Cortex of kidney (tissue), 1 donor: ENCODE measurements at places on chromosomes 3 and 15.

DNA sequence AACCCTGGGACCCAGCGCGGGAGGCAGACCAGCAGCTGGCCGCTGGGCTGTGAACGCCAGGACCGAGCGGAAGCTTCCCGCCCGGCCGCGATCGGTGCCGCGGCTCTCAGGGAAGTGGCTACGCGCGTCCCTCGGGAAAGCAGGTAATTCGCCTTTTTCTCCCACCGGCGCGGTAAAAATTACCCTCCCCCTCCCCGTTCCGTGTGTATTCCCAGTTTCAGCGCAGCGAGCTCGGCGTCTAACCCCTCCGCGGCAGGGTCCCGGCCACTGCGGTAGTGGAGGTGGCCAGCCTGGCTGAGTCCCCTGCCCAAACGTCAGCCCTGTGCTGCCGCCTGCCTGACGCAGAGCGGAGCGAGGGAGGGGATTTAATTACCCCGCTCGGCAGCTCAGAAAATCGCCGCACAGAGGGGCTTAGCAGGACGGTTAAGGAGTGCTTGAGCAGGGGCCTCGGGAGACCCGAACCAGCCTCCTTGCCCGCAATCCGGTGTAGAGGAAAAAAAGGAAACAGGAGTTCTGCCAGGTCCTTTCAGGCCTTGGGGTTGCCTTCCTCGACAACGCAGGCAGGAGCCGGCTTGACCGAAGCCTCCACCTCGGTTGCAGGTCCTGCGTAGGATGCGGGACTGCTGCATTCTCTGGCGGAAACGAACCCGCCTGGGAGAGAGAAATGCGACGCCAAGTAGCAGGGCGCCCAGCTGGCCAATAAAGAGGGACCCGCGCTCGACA lies 2.9 kb downstream of the GATA2 start:
- no peak for DNase-seq

DNA sequence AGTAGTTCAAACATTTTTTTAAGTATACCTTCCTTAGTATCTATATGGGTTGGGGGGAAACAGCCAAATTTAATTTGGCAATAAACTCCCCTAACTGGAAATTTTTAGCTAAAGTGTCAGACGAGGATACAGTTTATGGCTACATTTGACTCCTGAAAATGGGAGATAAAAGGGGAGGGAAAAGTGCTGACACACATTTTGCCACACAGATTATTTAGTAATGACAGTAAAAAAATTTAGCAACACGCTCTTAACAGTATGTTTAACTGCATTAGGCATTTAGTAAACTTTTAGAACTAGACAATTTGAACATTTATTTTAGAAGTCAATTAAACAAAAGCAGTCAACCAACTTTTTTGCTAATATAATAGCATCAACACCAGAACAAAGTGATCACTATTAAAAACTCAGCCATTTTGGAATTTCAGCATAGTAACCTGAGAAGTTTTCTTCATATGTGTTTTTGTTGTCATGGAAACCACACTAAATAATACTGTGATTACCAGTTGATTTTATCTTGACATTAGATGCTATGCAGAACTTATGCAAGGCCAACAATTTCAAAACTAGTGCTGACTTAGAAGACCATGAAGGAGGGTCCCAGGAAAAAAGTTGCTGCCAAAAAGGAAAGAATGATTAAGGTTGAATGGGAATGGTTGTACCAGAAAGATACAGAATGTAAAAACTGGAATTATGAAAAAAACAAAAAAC lies 47.0 kb upstream of the TFG start:
- no peak for DNase-seq

GRCh38 chr3:122364490-122364889 lies 18.5 kb downstream of the MIX23 start:
- DNase-seq, result no peak

DNA sequence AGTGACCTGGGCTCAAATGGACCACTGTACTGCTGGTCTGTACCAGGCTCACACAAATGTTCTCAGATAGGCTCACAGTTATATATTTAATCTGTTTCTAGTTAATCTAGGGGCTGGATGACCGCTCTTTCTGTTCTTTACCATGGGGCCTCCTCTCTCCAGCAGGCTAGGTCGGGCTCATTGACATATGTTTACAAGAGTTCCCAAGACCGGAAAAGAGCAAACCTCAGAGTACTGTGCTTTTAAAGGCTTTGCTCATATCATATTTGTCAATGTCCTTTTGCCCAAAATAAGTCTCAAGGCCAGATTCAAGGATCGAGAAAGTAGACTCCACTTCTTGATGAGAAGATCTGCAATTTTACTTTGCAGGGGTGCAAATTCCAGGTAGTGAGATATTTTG lies 348.0 kb upstream of the EPHA6 start:
- no peak for DNase-seq

DNA sequence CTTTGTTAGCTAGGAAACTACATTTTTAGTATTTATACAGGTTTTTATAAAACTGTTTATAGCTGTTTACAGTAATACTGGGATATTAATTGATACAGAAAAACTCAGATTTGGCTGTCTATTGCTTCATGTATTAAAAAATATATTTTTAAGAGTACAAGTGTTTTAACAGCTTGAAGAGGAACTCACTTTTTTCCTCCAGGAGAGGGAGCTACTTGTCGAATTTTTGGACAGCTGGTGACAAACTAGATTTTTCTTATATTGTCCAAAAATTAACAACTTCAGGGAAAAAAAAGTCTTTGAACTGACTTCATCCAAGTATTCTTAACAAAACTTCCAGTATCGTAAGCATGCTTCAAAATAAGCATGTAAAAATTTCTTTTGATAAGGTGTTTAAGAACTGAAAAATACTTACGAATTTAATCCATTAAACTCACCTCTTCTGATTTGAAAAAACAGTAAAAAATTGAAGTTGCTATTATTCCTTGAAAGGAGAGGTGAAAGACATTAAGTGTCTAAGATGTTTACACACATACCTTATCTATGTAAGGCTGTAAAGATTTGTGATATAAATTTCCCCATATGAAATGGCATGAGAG lies 4.0 kb downstream of the DIPK2A start:
- DNase-seq, result no peak

DNA sequence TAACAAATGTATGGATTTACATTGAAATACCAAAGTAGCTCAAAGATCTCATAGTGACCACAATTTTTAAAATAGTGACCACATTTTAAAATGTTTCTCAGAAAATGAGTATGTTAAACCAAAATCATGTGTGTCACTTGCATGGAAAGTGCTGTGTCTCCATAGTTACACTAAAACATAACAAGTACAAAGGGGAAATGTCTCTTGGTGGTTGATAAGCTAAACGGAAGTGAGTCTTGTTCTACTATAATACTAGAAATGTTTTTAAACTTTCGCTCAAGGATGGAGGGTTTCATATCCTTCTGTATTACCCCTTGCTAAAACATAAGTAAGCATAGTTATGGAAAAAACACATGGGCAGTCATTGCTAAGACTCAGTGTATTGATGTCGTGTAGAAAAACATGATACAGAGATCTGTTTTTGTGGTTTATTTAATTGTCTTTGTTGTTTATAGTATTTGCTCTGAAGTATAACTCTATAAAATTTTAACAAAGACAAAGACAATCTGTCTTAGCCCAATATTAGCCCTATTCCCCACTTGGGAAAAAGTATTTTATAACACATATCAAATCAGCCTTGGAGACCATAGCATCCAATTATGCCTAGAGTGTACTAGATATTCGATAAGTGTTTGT lies 27.0 kb upstream of the DENND4A start:
- no peak for DNase-seq

DNA sequence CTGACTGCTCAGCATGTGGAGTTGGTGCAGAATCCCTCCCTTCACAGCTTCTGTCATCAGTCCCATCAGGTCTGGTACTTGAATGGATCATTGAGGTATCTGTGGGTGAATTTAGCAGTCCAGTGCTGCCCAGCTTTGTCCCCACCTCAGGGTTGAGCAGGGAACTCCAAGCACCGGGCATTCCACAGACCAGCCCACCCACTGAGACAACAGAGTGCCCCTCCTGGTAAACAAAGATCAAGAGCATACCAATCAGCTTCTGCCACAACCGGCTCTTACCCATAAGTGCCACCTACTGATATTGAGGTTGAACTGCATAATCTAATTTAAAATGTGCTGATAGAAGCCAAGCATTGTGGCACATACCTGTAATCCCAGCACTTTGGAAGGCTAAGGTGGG lies 57.1 kb upstream of the FXR1 start:
- no peak for DNase-seq

DNA sequence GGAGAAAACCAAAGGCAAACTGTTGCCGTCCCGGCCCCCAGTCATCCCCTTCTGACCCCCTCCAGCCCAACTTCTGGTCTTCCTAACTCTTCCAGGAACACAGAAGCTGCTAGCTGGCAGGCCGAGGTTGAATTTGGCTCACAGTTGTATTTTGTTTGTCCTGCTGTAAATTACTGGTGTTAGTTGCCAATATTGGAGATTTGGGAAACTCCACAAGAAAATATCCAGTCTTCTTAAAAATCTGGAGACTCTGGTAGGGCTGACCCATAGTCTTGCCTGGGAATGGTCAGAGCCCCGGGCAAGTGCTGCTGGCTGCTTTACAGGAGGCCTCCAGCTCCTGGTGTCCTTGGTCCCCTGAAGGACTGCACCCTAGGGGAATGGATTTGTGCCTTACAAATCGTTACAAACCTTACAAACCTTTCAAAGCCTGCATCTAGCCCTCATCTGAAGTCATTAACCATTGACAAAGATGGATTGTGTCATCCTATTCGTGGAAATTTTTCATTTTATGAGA lies 112.0 kb upstream of the MCTP2 start:
- no peak for DNase-seq

DNA sequence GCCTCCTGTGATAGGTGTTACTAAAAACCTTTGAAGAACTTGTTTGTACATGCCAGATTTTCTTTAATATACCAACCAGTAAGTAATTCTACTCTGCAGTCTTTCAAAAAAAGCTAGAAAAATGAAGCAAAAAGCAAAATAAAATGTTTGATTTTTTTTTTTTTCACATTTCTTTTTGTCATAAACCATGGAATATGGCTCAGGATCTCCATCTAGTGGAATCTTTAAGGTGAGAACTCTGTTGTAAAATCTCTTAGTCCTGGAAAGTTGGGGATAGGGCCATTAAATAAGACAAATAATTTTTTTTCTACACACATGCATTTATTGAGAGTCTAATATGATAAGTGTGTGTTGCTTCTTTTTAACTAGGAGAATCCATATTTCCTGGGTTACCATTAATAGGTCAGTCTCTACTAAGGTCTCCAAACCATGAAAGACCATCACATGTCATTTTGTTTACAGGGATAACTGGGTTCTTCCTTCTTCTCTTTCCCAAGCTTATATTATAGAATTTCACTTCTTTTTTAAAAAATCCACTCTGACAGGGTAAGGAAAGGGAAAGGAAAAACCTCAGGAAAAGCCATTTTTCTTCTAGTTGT lies 84.6 kb downstream of the SLC9A9 start:
- DNase-seq, result no peak

DNA sequence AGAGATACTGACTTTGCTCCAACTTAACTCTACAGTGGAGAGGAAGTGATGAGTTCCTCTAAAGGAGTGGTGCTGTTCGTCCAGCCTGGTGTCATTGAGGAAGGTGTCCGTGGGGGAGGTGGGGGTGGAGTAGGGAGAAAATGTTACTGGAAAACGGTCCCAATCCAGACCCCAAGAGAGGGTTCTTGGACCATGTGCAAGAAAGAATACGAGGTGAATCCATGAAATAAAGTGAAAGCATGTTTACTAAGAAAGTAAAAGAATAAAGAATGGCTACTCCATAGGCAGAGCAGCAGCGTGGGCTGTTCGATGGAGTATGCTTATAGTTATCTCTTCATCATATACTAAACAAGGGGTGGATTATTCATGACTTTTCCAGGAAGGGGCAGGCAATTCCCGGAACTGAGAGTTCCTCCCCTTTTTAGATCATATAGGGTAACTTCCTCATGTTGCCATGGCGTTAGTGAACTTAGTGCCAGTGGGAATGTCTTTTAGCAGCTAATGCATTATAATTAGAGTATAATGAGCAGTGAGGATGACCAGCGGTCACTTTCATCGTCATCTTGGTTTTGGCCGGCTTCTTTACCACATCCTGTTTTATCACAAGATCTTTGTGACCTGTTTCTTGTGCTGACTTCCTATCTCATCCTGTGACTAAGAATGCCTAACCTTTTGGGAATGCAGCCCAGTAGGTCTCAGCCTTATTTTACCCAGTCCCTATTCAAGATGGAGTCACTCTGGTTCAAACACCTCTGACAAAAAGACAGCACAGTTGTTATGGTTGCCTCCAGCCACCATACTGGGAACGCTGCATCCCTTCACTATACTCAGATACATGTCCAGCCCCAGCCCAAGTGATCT lies 38.6 kb downstream of the CLEC3B start:
- DNase-seq, result no peak

DNA sequence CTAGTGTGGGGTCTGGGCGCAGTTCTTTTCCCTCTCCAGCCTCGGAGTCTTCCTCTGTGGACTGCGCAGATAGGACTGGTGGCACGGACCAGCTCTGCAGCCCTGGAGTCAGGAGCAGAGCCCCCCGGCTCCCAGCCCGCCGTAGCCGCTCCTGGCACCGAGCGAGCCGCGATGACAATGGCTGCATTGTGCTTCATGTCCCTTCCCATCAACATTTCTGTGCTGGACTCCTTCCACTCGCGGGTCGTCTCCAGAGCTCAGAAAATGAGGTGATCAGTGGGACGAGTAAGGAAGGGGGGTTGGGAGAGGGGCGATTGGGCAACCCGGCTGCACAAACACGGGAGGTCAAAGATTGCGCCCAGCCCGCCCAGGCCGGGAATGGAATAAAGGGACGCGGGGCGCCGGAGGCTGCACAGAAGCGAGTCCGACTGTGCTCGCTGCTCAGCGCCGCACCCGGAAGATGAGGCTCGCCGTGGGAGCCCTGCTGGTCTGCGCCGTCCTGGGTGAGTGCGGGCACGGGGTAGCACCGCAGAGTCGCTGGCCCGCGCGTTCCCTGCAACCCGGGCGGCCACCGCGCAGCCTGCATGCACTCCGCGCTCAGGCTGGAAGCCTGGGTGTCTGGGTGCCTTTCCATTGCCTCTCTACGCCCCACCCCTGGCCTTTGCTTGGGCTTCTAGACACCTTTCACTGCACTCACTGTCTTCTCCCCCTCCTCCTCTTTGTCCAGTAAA lies at the start of gene TF:
TSS of gene TF (plus strand) at position 413 of the 731 bp plus-strand sequence. CDS start at position 461, 48 bp downstream.
- DNase-seq, result no peak

- DNase-seq, result no peak
These were observed 83.3 kb downstream of the TMCO5A start for GRCh38 chr15:38017721-38018120.

DNA sequence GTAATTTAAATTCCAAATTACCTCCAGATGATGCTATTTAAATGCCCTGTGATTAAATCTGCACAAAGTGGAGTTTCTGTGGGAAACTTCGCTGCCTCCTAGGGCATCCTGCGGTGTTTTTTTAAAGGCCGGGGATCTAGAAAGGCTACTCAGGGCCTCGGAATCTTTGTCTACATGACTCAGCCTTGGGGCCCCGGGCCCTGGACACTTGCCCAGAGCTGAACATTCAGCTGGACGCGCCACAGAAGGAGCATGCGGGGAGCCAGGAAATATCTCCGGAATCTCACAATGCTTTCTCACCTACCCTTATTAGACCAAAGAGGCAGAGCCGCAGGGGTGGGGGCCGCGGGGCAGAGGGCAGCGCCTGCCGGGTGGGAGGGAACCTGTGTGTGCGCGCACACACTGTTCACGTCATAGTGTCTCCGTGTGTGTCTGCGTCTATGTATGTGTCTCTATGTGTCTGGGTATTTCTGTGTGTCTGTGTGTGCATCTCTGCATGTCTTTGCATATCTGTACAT lies 145.5 kb upstream of the TPM1 start:
- DNase-seq, result no peak
